ENCODE measurements at places on chromosomes 16 and 17.
A peak's percentile ranks its signal among the peaks of the same experiment; 100 is the strongest.

DNA sequence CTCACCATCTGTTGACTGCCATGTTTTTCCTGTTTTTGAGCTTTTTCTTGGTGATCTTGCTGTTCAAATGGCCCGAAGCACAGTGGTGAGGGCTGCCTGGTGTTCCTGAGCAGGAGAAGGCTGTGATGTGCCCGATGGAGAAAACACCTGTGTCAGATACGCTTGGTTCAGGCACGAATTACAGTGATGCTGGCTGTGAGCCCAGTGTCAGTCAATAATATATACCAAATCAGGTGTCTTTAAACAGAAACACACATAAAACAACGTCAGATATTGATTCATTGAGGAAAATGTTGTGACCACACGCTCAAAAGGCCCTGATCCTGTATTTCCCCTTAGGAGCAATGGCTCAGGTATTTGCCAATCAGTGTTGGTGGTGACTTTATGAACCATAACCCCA, 111.7 kb downstream of the SDR42E1 start:
- DNase-seq, result no peak

GRCh38 chr17:61000911-61001310, 323.3 kb downstream of the BCAS3 start:
- no peak for DNase-seq

DNA sequence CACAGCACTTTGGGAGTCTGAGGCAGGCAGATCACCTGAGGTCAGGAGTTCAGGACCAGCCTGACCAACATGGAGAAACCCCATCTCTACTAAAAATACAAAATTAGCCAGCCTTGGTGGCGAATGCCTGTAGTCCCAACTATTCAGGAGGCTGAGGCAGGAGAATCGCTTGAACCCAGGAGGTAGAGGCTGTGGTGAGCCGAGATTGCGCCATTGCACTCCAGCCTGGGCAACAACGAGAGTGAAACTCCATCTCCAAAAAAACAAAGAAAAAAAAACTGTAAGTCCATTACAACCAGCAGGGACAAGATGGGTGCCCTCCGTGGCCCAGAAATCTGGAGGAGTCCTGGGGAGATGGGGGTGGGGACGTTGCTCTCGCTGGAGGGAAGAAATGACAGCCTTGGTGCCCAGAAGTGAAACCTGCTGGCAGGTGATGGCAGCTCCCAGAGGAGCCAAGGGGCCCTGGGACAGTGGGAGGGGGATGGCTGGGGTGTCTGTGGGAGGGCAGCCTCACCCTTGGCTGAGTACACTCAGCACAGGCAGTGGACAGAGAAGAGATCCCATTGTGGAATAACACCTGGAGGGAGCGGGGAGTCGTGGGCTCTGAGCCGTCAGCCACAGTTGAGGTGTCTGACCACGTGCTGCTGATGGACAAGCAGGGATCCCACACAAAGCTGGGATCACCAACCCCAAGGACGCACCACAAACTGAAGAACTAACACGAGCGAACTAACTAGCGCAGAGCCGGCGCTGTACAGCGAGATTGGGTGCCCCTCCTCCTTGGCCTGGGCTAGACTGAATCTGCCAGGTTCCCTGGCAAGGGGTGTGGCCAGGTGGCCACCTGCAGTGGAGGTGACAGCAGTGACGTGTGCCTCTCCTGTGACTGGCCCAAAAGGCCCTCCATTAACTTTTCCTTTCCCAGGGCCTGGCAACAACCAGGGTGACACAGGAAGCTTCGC, 46.9 kb upstream of the BAHCC1 start:
- no peak for DNase-seq

GRCh38 chr17:65226227-65226626, 89.1 kb downstream of the RGS9 start:
- no peak for DNase-seq

GRCh38 chr17:81582341-81582740, 30.2 kb upstream of the FAAP100 start:
- no peak for DNase-seq

DNA sequence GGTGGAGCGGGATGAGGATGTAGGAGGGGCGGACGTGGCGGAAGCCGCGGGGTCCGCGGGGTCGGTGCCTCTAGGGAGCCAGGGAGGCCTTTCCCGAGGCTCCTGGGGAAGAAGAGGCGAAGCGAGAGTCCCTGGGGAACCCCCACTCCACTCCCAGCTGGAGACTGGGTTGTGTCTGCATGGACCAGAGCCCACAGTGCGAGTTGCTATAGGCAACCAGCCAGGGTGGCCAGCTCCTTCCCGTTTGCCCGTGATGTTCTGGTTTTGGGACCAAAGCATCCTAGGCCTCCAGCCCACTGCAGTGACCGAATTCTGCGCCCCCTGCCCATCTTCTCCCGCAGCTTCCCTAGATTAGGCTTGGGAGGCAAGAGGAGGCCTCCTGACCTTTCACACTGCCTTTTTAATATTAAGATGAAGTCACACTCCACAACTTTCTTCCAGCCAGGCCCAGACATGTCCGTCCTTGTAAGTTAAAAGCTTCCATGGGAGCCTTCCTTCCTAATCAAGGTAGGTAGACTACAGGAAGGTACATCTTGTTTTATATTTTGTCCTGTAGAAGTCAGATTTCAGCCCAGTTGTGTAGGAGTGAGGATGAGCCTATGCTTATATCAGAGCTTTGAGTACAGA, 469 bp downstream of the AMZ2 start:
- peak; percentile 70 for DNase-seq

- DNase-seq, result no peak
Measured at GRCh38 chr16:50688867-50689266, 4.5 kb upstream of the NOD2 start.

DNA sequence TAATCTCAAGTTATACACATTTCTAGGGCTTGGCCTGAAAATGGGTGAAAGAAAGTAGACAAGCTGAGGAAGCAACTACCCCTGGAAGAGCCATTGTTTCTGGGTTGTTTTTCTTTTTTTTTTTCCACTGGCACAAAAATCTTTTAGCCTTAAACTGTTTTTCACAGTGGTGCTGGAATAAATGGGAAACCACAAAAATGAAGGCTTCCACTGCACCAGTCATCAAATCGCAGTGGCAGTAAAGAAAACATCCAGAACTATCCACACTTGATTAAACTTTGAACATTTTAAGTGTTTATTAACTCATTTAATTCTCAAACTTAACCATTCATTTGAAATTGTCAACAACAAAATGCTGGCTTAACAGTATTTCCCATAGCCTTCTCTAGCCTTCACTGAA, 14.3 kb downstream of the CMTM4 start:
- no peak for DNase-seq

All from effector memory CD4-positive, alpha-beta T cell (primary cell).